ENCODE measurements at places on chromosomes 5 and 9. TPM values are rescaled to one million over a fixed set of nuclear protein-coding genes. Genes with fewer than 3 reads are reported as not detected.

Gene HDAC3
- 57.7 TPM for total RNA-seq

Gene OR1Q1
- not detected for total RNA-seq

Gene DBH
- total RNA-seq: 1.1 TPM

Gene MLANA
- 0.41 TPM for total RNA-seq

Gene BTNL8
- total RNA-seq: 0.47 TPM

Gene RNF208
- total RNA-seq: 4.1 TPM

Gene PCDHA11
- total RNA-seq: 0.82 TPM

Gene BRINP1
- total RNA-seq: 6.7 TPM

Gene STARD4
- total RNA-seq: 21.1 TPM

Gene C9orf50
- 0.70 TPM for total RNA-seq

Gene PCDHB11
- total RNA-seq: 8.5 TPM

Gene LARP1
- total RNA-seq: 90.1 TPM

Gene ATP10B
- 0.47 TPM for total RNA-seq

Gene SEMA4D
- 53.8 TPM for total RNA-seq

Gene TICAM2
- 2.9 TPM for total RNA-seq

Gene GRIN1
- 0.47 TPM for total RNA-seq

Gene SLC25A48
- 6.2 TPM for total RNA-seq

Gene DOCK8
- total RNA-seq: 26.6 TPM

Gene RNF224
- total RNA-seq: 0.70 TPM

Gene CCL27
- not detected for total RNA-seq

Gene SEC16A
- total RNA-seq: 48.1 TPM

Gene NEURL1B
- total RNA-seq: 27.9 TPM

Gene ACSL6
- total RNA-seq: 4.9 TPM

Gene GALT
- 64.3 TPM for total RNA-seq

Gene SH2D3C
- 22.4 TPM for total RNA-seq

Gene HAPLN1
- total RNA-seq: 1.8 TPM

Gene PCDHGB3
- total RNA-seq: 7.1 TPM

Gene SLC34A1
- total RNA-seq: 166 TPM

Gene SPATA31D4
- not detected for total RNA-seq

Gene NUTM2G
- total RNA-seq: not detected

Gene IDNK
- total RNA-seq: 4.8 TPM

Gene SLC45A2
- total RNA-seq: 0.23 TPM

Gene PCSK5
- total RNA-seq: 25.0 TPM

Gene ANKRD18B
- 1.6 TPM for total RNA-seq

Gene NMRK1
- 13.1 TPM for total RNA-seq
